AG10803 (cell line): ENCODE measurements at places on chromosomes 13 and 19.
A peak's percentile ranks its signal among the peaks of the same experiment; 100 is the strongest.

DNA sequence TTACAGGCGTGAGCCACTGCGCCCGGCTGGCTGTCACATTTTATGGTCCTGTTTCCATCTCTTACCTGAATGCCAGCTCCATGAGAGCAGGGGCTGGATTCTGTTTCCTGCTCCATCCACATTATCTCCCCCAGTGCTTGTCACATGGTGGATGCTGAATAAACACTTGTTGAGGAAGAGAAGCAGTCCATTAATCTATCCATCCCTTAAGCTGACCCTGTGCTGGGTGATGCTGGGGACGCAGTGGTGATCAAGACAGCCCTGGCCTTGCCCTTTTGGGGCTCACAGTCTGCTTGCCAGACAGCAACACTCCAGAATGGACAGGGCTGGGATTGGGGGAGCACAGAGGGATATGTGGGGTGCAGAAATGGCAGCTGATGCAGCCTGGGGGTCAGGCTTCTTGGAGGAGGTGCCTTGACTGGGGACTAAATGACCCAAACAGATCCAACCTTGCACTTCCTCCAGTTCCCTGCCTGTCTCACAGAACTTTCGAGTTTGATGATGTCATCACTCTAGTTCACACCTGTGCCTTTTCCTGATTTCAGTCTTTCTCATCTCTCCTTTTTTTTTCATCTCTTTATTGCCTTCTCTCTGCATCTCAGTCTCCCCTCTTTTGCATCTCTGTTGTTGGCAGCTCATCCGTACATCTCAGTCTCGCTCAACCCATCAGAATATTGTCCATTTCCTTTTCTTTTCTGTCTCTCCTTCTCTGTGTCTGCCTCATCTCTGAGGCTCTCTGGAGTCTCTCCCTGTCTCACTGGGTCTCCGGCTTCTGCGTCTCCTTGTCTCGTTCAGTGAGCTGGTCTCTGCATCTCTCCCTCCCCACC lies 4.6 kb downstream of the IRF2BP1 start:
- no peak for DNase-seq

DNA sequence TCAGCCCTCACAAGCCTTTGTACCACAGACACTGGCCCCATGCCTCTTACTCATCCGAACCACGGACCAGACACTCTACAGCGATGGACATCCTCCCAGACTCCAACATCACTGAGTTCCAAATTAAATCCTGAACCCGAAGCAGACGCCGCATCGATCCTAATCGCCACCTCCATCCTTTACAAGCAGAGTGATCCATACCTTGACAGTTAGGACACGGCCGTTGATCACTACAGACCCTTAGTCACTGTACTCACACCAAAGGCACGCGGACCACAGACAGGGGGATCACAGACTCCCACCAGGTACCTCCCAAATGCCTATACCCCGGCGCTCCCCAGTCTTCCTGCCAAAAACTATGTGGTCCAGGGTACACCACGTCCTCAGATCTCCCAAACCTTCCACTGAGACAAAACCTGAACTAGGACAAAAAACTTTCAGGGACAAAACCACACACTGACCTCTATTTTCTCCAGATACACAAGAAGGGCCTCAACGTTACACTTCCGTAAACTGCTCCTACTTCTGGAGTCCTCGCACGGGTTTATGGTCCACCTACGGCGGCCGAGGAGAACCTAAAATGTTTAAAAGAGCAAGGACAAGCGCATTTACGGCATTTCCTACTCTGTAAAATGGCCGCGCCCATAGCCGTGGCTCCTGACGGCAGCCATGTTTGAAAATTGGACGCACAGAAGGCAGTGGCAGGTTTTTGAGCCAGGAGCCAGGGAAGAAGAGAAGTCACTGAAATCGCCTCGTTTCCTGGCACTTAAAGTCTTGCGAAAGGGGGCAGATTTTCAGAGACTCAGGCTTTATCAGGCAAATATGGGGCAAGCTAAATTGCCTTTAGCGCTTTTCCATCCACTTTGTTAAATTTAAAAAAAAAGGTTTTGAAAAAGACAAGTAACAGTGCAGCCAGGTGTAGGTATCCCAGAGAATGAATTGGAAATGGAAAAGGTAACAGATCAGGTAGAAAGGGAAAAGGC lies at the start of gene ZNF350:
Gene ZNF350 (minus strand): TSS at position 532 of the 983 bp plus-strand sequence. CDS start 12,480 bp downstream, outside the sequence.
- peak; percentile 96 for DNase-seq

GRCh38 chr13:85615031-85615430 lies 184.2 kb downstream of the SLITRK6 start:
- DNase-seq: no peak

DNA sequence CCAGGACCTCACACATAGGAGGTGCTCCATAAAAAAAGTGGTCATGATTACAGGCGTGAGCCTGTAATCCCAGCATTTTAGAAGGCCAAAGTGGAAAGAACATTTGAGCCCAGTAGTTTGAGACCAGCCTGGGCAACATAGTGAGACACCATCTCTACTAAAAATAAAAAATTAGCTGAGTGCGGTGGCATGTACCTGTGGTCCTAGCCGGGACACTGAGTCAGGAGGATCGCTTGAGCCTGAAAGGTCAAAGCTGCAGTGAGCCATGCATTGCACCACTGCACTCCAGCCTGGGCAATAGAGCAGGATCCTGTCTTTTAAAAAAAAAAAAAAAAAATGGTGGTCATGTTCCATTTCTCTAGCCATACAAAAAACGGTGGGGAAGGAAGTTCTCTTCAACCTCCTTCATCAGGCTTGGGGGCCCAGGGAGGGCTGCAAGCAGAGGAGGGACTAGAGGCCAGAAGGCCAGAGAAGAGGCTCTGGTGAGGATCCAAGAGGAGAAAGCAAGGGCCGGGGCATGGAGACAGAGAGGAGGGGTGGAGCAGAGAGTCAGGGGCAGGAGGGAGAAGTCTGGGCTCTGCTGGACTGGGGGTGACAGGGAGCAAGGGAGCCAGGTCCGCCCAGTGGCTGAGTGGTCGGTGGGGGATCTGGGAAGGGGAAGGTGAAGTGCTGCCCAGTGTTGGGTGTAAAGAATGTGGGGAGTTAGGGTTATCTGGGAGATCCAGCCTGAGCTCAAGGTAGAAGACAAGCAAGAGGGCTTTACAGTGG lies 8.9 kb downstream of the KASH5 start:
- no peak for DNase-seq

DNA sequence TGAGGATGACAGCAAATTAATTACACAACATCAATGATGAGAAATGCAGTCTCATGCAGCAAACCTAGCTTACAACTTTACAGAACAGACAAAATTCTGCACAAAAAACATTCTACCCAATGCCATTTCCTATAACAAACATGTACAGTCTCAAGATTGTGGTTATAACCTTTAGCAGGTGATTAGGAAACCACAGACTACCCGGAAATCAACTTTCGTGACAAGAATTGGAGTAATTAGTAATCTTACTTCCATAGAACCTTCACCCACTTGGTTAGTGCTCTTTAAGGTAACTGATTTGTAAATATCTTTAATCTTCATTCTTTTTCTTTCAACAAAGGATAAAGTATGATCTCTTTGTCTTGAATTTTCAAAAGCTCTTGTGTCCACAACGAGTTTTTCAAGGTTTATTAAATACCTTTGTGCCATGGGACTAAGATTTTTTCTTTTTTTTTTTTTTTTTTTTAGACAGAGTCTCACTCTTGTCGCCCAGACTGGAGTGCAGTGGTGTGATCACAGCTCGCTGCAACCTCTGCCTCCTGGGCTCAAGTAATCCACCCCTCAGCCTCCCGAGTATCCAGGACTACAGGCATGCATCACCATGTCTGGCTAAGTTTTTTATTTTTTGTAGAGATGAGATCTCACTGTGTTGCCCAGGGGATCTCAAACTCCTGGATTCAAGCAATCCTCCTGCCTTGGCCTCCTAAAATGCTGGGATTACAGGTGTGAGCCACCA lies 78.8 kb downstream of the MAP4K1 start:
- no peak for DNase-seq

- peak; percentile 61 for DNase-seq
Measured at GRCh38 chr19:17496337-17496997, 15.0 kb upstream of the PGLS start.

DNA sequence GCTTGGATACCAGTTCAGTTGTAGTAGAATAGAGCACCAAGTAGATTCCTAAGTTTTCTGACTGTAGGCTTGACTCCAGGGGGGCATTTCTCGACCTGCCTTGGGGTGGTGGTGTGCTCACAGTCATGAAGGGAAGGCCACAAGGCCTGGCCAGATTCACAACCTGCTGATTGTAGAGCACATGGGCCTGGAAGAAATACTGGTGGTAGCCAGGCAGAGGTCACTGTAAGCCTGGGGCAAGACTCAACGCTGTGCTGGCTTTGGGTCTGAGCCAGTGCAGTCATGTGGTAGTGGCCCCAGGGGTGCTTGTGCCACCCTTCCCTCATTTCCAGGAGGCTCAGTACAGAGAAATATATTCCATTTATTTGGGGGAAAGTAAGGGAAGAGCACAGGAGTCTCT lies 832.3 kb upstream of the SLC10A2 start:
- DNase-seq: no peak

DNA sequence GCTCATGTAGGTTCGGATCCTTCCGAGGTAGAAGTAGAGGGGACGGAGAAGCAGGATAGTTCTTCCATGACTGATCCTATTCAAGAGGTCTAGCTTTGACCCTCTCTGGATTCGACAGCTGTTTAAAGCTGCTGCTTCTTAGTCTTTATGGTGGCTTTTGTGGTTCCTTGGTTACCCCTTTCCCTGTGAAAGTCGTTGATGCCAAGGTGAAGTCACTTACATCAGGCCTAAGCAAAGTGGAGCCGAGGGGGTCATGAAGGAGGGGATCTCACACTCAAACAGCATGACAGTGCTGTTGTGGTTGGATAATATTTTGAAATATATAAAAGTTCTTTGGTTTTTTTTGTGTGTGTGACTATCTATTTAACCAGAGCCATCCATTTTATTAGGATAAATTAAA lies 8.1 kb downstream of the CCDC70 start:
- no peak for DNase-seq

DNA sequence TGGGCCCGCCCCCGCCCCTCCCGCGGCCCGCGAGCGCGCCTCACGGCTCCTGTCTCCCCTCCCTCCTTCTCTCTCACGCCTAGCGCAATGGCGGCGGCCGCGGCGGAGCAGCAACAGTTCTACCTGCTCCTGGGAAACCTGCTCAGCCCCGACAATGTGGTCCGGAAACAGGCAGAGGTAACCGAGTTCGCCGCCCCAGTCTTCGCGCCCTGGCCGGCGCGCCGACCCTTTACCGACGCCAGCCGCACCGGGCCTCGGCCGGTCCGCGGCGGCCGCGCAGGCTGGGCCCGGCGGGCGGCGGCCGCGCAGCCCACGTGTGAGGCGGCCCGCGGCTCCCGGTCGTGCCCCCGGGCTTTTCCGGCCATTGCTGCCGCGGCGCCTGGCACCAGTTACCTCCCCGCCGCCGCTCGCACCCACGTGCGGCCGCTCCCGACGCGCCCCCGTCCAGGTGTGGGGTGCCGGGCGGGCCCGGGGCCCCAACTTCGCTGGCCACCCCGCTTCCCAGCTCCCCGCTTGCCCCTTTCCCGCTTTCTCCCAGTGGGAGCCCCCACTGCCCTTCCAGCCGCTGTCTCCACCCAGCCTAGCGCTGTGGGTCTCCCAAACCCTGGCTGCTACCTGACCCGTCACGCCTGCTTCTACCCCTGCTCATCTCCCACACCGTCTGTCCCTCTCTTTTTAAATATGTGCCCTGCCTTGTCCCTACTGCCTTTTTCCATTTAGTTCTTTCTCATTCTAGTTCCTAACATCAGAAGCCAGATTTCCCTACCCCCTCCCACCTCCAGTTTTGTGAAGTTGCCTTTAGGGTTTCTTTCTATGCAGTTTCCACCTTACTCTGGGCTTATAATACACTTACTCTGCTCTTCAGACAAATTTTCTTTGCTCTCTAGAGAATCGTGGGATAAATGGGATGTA lies 23.4 kb downstream of the IPO5 start:
- no peak for DNase-seq

DNA sequence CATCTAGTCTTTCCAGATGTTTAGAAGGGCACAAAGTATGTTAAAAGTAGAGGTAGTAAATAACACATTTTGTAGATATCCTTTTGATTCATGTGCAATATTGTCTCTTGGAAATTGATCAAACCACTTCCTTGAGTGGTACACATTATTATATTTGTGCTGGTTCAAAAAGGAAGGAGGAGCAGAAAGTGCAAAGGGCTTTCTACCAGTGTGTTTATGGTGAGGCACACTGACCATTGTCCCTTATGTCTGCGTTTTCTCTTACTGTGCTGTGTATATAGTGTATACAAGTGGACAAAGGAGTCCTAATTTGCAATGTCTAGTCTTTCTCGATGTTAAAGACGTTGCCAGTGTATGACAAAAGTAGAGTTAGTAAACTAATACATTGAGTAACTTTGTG lies 41.4 kb upstream of the FLT1 start:
- DNase-seq: no peak

DNA sequence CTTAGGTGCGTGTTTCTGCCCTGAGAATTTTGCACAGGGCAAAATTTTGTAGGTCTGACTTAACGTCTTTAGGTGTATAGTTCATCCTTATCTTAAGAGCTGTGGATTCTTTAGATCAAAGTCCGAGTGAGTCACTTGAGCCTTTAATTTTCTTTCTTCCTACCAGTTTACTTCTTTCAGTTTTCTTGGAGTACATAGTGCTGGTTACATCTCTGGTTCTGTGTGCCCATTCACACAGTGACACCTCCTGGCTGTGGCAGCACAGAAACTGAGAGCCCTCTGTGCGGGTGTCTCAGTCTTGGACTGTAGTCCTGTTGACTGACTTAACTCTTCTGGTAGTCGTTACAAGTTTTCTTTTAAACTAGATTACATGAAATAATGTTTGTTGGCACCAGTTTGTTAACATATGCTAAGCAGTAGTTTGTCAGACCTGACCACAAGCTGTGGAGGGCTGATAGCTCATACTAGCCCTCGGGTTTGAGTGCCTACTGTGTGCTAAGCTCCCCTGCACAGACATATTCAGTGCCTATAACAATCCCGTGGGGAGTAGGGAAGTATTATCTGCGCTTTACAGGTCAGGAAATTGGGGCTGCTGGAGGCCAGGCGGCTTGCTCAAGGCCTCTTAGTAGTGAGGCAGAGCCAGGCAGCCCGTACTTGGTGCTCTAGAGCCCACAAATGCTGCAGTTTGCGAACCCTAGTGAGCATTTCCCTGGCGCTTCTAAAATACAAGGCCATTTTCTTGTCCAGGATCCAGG lies 1.6 kb downstream of the GATAD2A start:
- DNase-seq: peak; percentile 57

GRCh38 chr13:110300090-110300815 lies 6.7 kb downstream of the COL4A1 start:
- DNase-seq: no peak

DNA sequence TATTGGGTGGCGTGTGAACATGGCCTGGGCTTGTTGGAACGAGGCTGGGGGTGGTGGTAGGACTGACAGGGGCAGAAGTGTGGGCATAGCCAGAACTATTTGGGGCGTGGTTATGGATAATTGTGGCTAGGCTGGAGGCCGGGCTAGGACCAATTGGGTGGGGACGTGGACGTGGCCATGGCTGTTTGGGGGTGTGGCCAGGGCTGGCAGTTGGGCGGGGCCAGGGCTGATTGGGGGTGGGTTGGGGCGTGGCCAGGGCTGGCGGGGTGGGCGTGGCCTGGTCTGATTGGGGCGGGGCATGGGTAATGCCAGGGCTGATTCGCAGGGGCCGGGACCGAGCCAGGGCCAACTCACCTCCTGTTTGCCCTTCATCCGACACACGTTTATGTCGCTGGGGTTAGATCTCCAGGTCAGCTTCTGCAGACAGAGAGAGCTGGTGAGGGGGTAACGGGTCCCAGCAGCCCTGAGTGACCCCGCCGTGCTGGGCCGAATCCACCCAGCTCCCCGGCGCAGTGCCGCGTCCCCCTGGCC lies 2.8 kb downstream of the SEMA6B start:
- no peak for DNase-seq

- DNase-seq: no peak
Measured at GRCh38 chr13:109667807-109668291, 118.5 kb downstream of the IRS2 start.

- DNase-seq: no peak
Measured at GRCh38 chr19:54183431-54183830, 5.9 kb downstream of the MBOAT7 start.
